ENCODE measurements at places on chromosomes 6 and 20. TPM values are rescaled to one million over a fixed set of nuclear protein-coding genes. Genes with fewer than 3 reads are reported as not detected.
A peak's percentile ranks its signal among the peaks of the same experiment; 100 is the strongest.

- no peak for DNase-seq
Observed at GRCh38 chr20:49945701-49946477, 9.7 kb downstream of the RNF114 start.

DNA sequence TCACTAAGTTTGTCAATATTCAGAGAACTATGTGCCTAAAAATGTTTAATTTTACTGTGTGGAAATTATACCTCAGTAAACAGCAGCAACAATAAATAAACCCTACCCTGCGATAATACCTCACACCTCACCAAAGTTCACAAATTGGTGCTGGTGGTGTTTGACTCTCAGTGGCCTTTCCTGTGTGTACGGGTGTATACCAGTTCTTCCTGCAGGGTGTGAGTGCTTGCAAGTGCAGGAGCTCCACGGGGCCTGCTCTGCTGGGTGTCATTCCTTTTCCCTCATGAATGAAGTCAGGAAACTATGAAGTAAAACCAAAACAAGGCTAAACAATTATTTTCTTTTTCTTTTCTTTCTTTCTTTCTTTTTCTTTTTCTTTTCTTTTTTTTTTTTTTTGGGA lies 4.1 kb upstream of the ENPP5 start:
- no peak for DNase-seq

- DNase-seq, result no peak
Observed at GRCh38 chr6:116363759-116364158, 7.0 kb upstream of the DSE start.

DNA sequence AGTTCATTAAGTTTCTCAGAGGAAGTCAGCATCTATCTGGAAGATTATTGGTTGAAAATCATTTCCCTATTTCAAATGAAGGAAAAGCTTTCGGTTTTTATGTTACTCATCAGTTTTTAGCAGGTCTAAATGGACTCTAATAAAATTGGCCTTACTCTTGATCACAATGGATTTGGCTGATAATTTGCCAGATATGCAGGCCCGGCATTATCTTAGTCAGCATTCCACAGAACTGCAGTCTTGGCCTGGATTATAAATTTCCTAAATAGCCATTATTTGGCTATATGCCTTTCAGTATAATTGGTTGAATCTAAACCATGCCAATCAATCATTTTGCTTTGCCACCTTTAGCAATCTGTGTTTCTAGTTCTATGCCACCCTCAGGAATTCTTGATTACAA lies 91.7 kb upstream of the KCNQ5 start:
- no peak for DNase-seq

- DNase-seq, result no peak
Observed at GRCh38 chr6:166413491-166413951, 30.8 kb upstream of the MPC1 start.

DNA sequence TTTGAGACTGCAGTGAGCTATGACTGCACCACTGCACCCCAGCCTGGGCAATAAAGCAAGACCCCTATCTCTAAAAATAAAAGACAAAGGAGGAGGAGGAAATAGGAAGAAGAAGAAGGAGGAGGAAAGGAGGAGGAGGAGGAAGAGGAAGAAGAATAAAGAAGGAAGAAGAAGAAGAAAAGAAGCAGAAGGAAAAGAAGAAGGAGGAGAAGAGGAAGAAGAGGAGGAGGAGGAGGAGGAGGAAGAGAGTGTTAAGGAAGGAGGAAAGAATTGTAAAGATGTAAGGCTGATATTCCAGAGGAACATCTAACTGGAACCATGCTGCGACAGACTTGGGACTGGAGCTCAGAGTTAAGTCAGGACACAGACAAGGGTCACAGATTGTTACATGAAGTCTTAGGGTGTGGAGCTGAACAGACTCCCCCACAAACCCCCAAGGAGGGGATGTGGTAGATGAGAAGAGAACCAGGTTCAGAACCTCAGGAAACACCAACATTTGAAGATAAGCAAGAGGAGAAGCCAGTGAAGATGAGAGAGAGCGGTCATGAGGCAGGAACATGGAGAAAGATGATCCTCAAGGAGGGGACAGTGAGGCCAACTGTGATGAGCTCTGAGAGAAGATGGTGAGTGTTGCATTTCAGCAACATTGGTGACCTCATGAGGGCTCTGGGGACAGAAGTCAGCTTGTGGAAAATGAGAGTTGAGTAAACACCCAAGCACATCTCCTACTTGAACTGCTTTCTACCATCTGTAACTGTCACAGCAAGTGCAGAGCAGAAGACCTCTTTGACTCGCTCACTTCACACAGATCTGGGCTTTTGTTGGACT lies 118.2 kb downstream of the CD164 start:
- DNase-seq, result no peak

GRCh38 chr20:58706150-58706892 lies 13.7 kb downstream of the NPEPL1 start:
- DNase-seq, result no peak

DNA sequence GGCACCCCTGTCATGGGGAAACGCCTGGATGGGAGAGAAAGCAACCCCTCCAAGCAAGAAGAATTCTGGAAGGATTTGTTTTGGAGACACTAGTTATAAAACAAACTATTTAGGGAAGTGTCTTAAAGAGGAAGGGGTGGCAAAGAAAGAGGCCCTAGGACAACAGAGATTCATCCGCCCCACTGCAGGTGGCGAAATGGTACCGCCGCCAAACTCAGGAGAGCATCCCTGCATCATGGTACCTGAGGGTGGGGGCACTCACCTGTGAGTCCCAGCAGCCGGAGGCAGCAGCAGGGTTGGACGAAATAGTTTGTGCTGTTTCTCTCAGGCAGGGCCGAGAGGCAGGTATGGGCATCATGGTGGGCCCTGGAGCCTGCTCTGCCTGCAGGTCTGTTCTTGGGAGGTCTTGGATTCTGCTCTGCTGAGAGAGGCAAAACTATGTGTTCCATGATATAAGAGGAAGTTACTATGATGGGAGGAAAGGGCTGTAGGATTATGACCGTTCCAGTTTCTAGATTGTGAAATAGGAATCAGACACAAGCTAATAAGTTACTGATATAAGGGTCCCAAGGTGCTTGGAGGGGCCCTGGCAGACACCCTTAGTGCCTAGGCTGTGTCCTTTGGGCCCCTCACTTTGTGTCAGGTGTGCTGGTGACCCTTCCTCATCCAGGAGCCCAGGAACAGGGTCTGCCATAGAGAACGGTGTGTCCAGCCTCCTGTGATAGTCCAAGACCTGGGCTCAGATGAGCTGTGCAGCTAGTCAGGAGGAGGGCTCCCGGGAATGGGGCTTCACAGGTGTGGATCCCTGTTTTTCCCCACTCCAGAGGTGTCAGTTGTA lies 20.4 kb downstream of the SIRPD start:
- peak; percentile 20 for DNase-seq

- DNase-seq, result no peak
Observed at GRCh38 chr6:114142258-114142657, 171.3 kb upstream of the HDAC2 start.

DNA sequence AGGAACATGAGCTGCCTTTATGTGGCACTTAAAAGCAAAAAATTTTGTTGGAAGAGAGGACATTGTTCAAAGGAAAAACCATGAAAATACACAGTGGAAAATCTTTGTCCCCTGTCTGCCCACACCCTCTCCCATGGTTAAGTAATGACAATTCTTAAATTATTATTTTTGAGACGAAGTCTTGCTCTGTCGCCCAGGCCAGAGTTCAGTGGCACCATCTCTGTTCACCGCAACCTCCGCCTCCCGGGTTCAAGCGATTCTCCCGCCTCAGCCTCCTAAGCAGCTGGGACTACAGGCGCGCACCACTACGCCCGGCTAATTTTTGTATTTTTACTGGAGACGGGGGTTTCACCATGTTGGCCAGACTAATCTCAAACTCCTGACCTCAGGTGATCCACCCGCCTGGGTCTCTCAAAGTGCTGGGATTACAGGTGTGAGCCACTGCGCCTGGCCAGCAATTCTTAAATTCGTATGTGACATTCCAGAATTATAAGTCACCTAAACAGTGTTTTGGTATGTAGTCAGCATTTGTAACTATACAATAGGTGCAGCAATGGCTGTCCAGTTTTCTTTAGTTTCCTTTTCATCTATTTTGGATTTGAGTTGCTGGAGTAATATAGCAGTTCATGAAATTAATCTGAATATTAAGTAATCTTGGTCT lies 636 bp upstream of the SSR1 start:
- DNase-seq, result no peak

The SPTLC3 gene
- 15.4 TPM for total RNA-seq

The CLDN20 gene
- not detected for total RNA-seq

The ESR1 gene
- 4.7 TPM for total RNA-seq

The TRDN gene
- not detected for total RNA-seq

The GGTLC1 gene
- 65.2 TPM for total RNA-seq

The C6orf136 gene
- total RNA-seq, result 8.8 TPM

The HMGCLL1 gene
- 0.98 TPM for total RNA-seq

Data from upper lobe of left lung (tissue), 6 donors.